Colonic mucosa (tissue), 4 donors: ENCODE measurements at places on chromosomes 3 and 15.

GRCh38 chr3:64687781-64688604 is at the start of gene ADAMTS9:
Gene ADAMTS9, minus strand, starts transcription at chr3:64688000. Its CDS starts 343 bp downstream, at chr3:64687657.
- DNase-seq, result peak; percentile 73

DNA sequence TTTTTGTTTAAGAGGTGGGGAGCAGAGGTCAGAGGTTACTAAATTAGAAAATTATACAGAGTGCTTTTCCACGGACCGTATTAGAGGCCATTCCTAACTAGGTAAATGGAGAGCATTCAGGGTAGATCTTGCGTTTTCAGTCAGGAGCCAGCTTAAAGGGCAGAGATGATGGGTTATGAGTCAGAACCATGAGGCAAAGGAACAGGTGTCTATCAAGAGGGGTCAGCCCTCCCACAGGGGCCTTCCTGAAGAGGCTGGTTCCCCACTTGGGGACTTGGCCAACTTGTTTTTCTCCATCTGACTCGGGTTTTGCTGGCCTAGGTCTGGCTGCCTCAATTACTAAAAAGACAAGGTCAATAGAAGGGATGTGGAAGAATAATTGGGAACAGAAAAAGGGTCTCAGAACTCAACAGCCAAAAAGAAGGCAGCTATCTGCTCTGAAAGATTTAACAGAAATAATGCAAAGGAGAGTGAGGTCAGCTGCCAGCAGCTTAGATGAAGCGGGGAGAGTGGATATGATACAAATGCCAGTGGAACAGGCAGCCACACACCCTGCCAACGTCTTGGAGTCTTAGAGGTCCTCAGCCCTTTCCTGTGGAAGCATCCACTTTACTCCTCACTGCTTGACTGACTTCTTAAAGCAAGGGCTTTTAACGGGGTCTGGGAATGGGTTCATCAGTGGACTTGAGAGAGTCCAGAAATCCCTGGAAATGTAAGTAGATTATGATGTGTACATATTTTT is 17.6 kb downstream of the MTMR14 start:
- DNase-seq, result no peak

GRCh38 chr3:177058648-177059047 is 138.6 kb downstream of the TBL1XR1 start:
- DNase-seq, result no peak

- no peak for DNase-seq
Measured at GRCh38 chr3:94101860-94102259, 39.0 kb downstream of the NSUN3 start.

DNA sequence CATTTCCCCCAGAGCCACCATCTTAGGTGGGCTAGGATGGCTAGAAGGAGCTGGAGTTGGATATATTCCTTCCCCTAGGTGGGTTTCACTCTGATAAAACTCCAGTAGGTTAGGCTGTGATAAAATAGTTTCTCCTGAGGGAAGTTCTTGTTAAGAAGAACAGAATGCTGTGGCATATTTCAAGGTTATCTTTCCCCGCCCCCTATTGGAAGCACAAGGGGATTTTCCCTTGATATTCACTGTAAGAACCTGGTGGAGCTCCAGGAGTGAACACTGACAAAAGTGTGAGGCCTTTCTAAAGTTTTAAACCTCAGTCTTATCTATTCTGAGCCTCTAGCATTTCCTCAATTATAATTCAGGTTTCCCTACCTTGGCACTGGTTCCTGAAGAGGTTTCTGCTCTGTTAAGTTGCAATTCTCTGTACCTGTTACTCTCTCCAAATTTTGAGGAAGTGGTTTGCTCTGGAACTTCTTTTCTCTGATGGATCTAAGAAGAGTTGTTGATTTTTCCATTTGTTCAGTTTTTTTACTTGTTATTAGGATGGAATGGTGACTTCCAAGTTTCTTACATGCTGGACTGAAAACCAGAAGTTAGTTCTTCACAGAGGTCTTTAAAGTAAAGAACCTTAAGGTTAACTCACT is 113.5 kb downstream of the GMPS start:
- DNase-seq, result no peak

DNA sequence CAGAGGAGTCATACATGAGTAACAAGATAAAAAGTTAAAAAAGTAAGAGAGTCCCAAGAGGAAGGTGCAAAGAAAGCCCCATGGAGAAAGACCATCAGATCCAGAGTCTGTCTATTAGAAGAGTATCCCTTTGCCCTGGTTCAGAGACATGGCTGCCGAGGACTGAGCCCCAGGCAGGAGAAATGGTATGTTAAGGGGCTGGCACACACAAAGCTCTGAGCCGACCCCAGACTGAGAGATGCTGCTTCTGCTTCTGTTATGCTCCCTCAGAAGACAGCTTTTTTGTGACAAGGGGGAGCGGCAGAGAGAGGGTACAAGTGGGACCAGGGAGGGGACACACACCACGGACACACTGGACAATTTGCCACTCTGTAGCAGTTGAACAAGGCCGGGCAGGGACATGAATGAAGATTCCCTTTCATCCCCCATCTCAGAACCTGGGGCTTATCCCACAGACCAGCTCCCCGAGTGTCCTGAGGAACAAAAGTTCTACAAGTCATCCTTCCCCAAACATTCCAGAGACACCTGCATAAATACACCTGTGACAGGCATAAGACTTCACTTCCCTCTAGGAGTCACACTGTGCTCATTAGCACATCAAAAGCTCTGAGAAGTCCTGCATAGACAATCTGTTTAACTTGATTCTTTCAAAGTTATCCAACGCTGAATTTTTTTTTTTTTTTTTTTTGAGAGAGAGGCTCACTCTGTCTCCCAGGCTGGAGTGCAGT is 161.6 kb upstream of the WNT5A start:
- DNase-seq, result no peak

DNA sequence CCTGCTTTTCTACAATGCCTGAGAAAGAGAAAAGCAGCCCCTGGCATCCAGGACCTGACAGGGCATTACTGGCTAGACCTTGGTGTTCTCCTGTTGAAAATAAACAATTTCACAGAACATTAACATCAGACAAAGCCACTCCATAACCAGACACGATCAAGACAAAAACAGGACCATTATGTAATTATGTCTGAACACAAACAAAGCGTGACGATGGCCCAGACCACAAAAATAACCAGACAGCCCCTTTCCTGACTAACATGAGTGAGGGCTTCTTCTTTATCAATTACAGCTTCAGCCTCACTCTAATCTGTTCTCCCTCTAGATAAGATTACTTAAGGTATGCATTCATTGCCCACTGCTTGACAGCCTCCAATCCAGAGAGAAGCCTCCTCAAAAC is 172.7 kb upstream of the LMCD1 start:
- no peak for DNase-seq

DNA sequence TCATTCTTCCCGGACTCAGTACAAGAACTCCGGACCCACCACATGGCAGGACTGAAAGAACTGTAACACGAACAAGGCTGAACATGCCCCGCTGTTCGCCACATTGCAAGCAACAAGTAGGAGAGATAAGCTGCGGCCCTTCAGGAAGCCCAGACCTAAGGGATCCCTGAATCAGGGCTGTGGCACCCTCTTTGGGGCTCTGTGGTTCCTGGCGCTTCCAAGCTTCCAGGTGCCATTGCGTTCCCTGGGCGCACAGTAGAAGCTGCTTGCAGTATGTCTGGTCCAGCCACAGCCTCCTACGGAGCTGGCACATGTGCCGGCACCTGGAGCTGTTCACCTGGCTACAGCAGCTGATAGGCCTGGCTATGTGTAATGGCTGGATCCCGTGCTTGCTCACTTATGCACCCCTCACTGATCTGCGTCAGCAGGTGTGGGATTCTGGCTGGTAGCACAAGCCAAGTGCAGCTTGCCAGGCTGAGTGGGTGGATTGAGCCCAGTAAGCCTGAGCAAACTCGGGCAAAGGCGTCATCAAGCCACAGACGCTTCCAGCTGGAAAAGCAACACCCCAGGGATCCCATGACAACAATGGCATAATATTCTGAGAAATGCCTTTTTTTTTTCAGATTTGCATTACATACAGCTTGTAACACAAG is 748.6 kb upstream of the GBE1 start:
- DNase-seq, result no peak

- no peak for DNase-seq
Measured at GRCh38 chr3:146166415-146166821, 5.4 kb upstream of the PLOD2 start.

GRCh38 chr3:187456250-187456649 is 88.1 kb downstream of the RTP4 start:
- no peak for DNase-seq

DNA sequence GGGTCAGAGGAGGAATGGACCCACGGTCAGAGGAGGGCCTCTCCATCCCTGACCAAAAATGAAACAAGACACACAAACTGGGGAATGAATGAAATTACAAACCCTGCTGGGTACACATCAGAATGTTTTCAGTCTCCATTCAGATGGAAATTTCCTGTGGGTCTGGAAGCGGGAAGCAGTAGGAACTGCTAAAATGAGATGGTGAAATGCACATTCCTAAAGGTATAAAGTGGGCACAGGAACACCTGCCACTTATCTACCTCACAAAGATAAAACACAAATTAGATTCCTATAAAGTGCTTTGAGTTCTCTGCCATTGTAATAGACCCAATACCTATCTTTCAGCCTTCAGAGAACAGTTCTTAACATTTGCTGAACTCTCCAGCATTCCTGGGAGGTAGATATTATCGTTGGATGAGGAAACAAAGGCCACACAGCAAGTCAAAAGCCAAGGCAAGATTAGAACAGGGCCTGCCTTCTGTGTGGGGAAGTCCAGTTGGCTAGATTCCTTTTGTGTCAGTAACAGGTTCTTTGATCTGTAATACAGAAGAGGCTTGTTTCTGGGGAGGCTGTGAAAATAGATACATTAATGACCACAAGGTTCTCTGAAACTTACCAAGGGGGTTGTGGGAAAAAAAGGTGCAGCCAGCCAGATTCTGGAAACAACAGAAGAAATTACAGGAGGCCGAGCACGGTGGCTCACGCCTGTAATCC is 98.4 kb downstream of the IGF2BP2 start:
- no peak for DNase-seq

- peak; percentile 72 for DNase-seq
Measured at GRCh38 chr3:127746400-127747057, 73.8 kb downstream of the ABTB1 start.

DNA sequence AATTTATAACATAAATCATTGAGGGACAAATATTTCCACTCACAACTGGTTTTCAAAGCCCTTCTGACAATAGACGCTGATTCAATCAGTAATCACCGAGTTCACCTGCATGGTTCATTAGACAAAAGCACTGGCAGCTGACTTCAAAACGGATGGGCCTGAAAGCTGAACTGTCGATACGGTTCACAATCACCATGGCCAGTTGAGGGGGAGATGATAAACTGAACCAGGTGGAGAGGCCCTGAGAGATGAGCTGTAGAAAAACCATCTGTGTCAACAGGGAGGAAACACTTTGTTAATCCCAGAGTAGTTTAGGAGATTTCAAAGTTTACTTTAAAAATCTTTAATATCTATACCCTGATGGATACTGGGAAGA is 75.0 kb downstream of the PEX5L start:
- DNase-seq, result no peak

- DNase-seq, result no peak
Measured at GRCh38 chr3:51063053-51063452, 322.0 kb upstream of the MANF start.

GRCh38 chr3:126118591-126118990 is 34.7 kb upstream of the SLC41A3 start:
- DNase-seq, result peak; percentile 13

- no peak for DNase-seq
Measured at GRCh38 chr15:34708422-34708821, 46.4 kb downstream of the GJD2 start.

DNA sequence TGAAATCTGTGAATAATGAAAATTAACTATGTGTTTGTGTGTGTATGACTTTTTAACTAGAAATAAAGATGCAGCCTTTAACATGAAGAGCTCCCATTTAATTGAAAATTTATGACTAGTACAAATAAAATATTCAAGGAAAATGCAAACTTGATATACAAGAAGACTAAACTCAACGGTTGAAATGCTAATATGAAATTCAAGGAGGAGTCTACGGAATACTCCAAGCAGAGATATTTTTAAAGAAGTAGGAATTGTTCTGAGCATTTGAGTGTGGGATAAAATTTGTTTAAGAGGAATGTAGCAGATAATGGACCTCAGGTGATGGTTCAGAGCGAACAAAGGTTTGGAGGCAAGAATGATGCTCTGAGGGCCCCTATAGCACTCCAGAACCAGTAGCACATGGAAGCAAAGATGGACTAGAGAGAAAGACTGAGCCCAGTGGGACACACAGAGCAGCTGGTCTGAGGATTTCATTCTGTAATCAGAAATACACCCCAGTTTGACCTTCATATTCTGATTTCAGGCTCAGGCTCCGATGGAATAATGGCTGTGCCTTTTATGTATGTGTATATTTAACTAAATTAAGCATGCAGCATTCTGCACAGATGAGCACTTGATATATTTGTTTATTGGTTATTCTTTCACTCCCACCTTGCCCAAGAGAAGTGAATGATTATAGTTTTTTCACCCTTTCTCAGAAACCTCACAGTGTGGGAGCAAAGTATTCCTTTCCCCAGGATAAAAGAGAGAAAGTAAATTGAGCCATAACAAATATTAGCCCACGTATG is 227.1 kb downstream of the ZPLD1 start:
- no peak for DNase-seq

GRCh38 chr3:156983559-156983958 is 157.4 kb downstream of the LEKR1 start:
- no peak for DNase-seq

DNA sequence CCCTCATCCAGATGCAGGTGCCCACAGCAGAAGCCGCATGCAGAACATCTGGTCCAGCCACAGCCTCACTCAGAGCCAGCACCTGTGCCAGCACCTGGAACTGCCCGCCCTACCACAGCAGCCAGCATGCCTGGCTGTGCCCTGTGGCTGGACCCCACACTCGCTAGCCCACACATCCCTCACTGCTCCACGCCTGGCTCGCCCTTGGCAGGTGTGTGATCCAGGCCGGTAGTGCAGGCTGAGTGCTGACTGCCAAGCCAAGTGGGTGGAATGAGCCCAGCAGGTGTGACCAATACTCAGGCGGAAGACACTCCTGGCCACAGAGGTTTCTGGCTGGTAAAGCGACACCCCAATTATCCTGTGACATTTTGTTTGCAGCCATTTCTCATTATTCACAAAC is 162.4 kb upstream of the ROBO1 start:
- DNase-seq, result no peak

DNA sequence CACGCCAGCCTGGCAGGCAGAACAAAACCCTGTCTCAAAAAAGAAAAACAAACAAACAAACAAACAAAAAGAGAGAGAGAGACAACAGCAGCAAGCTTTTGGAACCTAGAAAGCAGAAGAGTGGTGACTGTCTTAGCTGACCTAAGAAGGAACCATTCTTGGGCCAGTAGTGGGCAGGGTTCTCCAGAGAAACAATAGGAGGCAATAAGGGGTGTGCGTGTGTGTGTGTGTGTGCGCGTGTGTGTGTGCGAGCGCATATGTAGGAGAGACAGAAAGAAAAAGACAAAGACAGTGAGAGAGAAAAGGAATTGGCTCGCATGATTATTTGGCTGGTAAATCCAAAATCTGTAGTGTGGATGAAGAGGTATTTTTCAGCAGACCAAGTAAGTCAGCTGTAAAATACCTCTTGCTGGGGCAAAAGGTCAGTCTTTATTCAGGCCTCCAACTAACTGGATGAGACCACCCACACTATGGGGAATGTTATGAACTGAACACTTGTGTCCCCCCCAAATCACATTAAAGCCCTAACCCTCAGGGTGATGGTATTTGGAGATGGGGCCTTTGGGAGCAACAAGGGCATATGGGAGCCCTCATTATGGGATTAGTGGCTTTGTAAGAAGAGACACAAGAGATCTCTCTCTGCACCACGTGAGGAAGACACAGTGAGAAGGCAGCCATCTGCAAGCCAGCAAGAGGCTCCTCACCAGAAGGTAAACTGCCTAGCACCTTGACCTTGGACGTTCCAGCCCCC is 15.1 kb upstream of the BLM start:
- no peak for DNase-seq
